ENCODE measurements at places on chromosomes 6 and 20.

GRCh38 chr6:24274441-24275083 lies 83.3 kb downstream of the DCDC2 start:
- no peak for DNase-seq

DNA sequence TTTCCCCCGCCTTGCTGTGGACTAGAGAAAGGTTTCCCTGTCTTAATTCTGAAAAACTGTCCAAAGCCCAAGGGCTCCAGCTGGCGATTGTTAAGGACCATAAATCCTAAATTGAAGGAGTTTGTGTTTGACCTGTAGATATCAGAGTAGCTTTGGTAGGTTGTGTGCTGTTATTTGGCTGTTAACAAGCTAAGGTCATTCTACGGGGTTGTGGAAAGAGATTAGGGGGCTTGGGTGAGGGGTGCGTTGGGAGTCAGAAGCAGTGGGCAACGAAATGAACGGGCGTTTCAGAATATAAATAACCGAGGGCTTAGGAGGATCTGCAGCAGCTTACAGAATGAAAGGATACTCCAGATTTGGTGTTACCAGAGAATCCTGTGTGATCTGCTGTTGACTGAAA lies 32.6 kb upstream of the BTN3A2 start:
- DNase-seq, result no peak

DNA sequence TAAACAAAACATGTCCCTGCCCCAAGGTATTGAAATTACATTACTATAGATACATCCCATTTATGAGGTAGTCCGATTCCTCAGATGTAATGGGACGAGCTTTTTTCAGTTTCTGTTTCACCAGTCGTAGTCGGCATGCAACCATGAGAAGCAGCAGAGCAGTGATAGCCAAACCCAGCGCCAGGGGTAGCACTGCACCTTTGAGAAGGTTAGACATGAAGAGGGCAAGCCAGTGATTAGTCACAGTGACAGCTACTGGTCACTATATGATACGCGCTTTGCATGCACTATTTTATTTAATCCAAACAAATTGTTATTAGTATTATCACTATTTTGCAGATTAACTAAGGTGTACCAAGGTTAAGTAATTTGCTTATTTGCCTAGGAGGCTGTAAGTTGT lies 43.7 kb downstream of the LRP11 start:
- DNase-seq, result no peak

DNA sequence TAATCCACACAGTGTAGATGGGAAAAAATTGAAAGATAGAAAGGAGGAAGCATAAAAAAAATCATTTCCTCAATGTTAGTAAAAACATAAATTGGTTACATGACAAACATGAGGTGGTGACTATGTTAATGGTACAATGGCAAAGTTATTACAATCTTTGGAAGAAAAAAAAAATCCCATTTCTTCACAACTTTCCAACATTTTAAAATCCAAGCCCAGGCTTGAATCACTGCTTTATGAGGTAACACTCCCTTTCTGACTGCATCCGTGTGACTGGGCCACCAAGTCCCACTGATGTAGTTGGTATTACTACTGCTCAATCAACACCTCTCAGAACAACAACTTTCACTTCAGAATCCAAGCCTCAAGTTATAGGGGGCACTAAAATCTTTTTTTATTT lies 160.4 kb downstream of the BTBD9 start:
- no peak for DNase-seq

GRCh38 chr20:62121776-62122653 lies at the start of gene LSM14B:
Gene LSM14B, plus strand, starts transcription at chr20:62122475. Its CDS starts 192 bp downstream, at chr20:62122667.
- peak; percentile 98 for DNase-seq

- DNase-seq, result no peak
Measured at GRCh38 chr6:40854592-40854991, 184.4 kb downstream of the UNC5CL start.

DNA sequence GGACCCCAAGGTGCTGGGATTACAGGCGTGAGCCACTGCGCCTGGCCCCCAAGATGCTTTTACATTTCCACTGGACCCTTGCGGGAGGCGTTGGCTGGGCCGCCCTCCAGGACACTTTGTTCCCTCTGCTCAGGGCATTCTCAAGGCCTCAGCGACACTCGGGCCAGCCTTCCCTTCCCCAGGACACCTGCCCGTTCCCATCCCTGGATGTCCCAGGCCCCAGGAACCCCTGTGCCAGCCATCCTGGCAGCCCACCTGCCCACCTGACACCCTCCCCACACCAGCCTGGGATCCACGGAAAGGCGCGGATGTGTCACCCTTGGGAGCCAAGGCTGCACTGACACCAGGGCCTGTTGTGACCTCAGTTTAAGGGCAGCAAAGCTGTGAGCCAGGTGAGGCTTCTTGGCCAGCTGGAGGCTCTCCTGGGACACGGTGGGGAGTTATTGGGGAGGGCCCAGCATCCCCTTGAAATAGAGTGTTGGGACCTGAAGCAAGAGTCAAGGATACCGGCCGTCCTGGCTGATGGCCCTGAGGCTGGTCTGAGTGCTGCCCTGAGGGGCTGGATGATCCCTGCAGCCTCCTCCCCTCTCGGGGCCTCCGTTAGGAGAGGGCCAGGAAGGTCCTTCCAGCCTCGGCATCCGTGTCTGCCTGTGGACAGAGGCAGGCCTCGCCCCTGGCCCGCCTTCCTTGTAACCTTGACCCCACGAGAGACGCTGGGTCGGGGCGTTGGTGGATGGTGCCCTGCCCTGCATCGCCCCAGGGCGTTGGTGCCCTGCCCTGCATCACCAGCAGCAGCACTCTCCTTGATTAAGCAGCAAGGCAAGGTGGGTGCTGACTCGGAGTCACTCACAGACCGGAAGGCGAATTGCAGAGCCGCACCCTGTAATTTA lies 84.2 kb upstream of the BHLHE23 start:
- no peak for DNase-seq

- no peak for DNase-seq
Measured at GRCh38 chr6:116409756-116410155, 39.0 kb downstream of the DSE start.

DNA sequence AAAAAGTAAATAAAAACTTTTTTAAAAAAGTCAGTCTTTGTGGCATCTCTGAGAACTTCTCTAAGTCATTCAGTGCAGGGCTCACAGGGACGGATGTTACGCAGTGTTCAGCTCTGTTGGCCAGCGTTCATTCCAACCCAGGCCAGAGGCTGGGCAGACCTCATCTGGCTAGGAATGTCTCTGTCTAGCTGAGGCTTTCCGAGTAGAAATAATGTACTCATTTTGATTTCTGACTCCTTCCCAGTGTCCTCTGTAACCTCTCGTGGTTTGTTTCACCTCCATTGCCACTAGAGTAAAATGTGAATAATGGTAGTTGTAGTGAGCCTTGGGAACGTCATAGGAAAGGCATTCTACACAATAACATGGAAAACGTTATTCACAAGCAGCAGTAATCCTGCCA lies 135.1 kb downstream of the TMEM242 start:
- DNase-seq, result no peak

GRCh38 chr6:752438-752837 lies 59.5 kb upstream of the EXOC2 start:
- DNase-seq, result no peak

DNA sequence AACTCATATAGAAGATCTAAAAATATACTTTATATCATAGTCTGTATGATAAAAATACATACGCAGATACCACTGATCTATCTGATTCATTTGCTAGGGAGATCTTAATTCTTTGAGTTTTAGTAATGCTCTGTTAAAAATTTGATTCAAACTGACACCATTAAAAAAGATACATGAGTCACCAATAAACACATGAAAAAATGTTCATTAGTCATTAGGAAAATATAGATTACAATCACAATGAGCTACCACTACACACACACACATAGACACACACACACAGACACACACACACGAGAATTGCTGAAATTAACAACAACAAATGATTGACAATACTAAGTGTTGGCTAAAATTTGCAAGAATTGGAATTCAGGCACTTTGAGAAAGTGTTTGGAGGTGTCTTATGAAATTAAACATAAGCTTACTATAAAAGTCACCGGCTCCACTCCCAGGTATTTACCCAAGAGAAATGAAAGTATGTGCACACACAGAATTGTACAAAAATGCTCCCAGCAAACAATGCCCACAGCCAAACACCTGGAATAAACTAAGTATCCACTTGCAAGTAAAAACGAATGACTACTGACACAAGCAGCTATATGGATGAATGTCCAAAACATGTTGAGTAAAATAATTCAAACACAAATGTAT lies 117.7 kb upstream of the GGTLC1 start:
- DNase-seq, result no peak

GRCh38 chr6:132380358-132381029 lies 20.8 kb downstream of the MOXD1 start:
- no peak for DNase-seq

- DNase-seq, result no peak
Measured at GRCh38 chr6:48057601-48058000, 53.4 kb downstream of the PTCHD4 start.
